Tibial nerve (tissue), 4 donors: ENCODE measurements at places on chromosomes 6 and 20. TPM values are rescaled to one million over a fixed set of nuclear protein-coding genes. Genes with fewer than 3 reads are reported as not detected.

DNA sequence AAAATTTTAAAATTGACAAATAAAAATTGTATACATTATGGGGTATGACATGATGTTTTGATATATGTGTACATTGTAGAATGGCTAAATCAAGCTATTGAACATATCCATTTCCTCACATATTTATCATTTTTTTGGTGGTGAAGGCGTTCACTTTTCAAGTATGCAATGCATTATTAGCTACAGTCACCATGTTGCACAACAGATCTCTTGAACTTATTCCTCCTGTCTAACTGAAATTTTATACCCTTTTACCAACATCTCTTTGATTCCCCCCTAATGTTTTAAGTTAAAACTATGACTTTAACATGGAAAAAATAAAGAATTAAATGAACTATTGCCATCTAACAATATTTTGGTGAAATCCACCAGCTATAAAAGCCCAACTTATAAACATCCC lies 65.2 kb upstream of the UST start:
- no peaks in the 10 kb centered on the region for H3K27me3 ChIP-seq
- no peaks in the 10 kb centered on the region for H3K4me1 ChIP-seq
- H3K36me3 ChIP-seq = no peaks in the 10 kb centered on the region
- DNase-seq = no peak
- no peak overlapping the region for H3K4me3 ChIP-seq

DNA sequence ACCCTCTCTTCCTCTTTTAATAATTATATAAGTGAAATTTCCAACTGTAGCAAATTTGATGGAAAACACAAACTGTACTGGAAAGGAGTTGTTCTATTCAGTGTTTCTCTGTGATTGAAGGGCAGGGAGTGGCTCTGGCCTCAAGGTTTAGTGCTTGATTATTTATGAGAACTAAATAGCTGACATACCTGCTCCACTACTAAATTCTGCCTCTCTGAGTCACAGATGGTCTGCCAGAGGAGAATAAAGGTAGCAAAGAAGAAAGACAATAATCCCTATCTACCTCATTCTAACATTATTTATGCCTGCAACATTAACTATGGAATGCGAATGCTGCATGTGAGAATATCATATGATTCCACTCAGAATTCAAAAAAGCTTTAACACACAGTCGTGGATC lies 9.3 kb downstream of the BMP5 start:
- H3K4me1 ChIP-seq = no peaks in the 10 kb centered on the region
- H3K36me3 ChIP-seq = no peaks in the 10 kb centered on the region
- H3K4me3 ChIP-seq = no peak overlapping the region
- DNase-seq = no peak
- no peak overlapping the region for H3K27ac ChIP-seq

- no peaks in the 10 kb centered on the region for H3K27me3 ChIP-seq
- no peak overlapping the region for H3K4me3 ChIP-seq
- H3K27ac ChIP-seq = no peak overlapping the region
Measured at GRCh38 chr6:144602523-144603180, 317.5 kb downstream of the UTRN start.

Gene TNF
- total RNA-seq = not detected

Gene THBD
- total RNA-seq = 48.1 TPM

DNA sequence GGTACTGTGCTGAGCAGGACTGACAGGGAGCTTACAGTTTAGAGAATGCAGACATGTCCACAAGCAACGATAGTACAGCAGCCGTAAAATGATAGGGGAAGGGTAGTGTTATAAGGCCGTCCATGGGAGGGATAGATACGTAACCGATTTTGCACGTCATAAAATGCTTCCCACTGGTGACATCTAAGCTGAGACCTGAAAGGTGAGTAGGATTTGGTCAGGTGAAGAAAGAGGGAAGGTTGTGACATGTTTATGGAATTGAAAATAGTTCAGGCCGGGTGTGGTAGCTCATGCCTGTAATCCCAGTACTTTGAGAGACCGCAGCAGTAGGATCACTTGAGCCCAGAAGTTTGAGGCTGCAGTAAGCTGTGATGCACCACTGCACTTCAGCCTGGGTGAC lies 25.6 kb downstream of the SNX9 start:
- no peaks in the 10 kb centered on the region for H3K4me1 ChIP-seq
- peaks cover 9% of the 10 kb centered on the region for H3K36me3 ChIP-seq
- no peak overlapping the region for H3K27ac ChIP-seq
- no peak for DNase-seq
- no peak overlapping the region for H3K4me3 ChIP-seq

DNA sequence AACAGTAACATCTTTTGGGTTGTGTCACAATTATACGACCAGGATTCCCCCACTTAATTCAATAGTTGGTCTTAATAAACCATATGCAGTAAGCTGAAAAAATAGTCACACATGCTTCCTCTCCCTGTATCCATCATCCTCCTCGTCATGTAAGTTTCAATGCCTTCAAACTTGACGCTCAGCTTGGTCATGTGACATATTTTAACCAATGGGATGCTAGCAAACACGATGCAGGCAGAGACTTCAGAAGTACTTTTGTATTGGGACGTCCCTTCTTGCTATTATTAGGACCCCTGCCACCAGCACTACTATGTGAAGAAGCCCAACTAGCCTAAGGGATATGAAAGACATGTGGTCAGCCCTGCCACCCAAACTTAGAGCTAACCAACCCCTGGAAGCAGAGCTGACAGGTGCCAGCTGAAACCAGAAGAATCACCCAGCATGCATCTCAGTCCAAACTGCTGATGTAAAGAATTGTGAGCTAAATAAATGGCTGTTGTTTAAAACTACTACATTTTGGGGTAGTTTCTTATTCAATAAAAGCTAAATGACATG lies 49.3 kb downstream of the CGA start:
- no peaks in the 10 kb centered on the region for H3K4me1 ChIP-seq
- H3K36me3 ChIP-seq = no peaks in the 10 kb centered on the region
- no peak overlapping the region for H3K4me3 ChIP-seq
- no peaks in the 10 kb centered on the region for H3K27me3 ChIP-seq
- DNase-seq = no peak

Gene RBM12
- total RNA-seq = 27.6 TPM
